ENCODE measurements at places on chromosomes 11 and 22.

DNA sequence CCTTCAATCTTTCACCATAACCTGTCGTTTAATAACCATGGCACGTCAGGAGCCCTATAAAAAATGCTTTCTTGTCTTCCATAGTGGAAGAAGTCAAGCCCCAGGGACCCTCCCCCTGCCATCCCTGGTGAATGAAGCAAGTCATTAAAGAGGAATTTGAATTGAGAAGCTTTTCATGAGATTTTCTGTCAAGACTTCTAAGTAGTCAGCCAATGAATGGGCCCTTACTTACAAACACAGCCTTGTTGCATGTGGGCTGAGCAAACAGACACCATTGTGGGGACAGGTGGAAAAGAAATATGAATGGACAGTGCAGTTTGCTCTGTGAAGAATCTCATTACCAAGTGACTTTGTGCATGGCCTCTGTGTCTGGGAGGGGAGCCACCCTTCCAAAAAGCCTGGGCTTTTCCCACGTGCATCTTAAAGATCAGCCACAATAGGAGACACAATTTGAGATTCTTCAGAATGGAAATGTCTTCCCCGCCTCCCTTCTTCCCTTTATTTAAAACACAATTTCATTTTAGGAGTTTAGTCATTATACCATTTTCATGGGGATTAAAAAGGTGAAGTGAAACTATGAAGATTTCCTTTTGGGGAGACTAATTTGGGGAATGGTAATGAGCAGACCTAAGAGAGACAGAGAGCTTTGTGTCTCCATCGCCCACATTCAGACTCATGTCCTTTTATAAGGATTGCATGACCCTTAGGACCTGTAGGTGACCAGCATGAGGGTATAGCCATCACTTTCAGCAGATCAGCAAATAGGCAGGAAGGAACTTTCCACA lies 152.0 kb downstream of the LRRC4C start:
- DNase-seq = no peak

DNA sequence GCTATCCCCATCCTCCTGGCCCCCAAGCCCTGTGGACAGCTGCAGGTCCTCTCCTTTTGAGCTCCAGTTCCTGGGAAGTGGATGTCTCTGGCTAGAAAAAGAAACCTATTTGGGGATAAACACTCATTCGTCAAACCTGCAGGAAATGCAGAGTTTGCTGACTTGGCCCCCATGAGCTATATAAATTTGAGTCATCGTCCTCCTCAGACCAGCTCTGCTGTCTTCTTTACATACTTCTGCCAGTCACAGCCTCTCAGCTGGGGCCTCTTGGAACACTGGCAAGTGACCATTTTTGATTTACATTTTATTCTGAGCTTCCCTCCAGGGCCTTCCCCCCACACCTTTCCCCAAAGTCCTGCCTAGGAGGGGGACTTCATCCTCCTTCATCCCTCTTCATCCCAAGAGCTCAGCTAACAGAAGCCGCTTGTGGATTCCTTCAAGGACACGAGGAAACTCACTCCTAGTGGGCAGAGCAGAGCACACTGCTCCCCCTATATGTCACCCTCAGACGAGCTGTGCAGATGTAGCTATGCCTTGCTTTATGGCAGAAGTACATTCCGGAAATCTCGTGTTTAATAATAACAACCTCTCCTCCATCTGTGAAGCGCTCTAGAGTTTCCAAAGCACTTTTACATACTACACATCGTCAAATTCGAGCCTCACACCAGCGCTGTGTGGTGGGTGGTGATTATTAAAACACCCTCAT lies 131.8 kb downstream of the FEZ1 start:
- no peak for DNase-seq

DNA sequence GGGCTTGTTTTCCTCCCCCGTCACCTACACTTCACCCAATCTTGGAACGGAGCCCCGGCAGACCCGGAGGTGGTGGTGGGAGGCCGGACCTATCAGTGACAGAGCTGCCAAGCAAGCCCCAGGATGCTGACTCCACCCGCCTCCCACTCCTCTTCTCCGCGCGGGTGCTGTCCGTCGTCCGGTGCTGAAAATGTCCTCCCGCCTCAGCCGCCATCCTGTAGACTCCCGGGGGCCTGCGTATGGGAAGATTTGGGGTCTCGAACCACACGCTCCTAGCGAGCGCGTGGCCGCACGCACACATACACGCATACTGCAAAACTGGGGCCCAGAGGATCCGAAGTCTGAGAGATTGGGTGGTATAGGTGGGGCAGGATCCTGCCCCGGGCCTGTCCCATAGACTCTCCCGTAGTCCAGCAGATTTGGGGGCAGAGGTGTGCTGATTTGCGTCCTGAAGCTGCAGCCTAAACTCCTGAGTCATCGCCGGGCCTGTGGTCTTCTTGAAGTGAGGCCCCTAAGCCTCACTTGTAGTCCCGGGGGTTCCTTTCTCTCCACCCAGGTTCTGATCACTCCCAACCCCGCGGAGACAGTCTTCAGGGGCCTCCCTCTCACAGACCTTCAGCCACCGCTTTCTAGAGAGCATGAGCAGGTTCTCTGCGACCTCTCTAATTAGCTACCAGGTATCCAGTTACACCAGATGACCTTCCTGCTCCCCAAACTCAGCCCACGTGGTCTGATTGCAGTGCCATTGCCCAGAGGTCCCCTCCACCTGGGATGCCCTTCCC lies 796 bp upstream of the YIF1A start:
- DNase-seq = peak; percentile 76

DNA sequence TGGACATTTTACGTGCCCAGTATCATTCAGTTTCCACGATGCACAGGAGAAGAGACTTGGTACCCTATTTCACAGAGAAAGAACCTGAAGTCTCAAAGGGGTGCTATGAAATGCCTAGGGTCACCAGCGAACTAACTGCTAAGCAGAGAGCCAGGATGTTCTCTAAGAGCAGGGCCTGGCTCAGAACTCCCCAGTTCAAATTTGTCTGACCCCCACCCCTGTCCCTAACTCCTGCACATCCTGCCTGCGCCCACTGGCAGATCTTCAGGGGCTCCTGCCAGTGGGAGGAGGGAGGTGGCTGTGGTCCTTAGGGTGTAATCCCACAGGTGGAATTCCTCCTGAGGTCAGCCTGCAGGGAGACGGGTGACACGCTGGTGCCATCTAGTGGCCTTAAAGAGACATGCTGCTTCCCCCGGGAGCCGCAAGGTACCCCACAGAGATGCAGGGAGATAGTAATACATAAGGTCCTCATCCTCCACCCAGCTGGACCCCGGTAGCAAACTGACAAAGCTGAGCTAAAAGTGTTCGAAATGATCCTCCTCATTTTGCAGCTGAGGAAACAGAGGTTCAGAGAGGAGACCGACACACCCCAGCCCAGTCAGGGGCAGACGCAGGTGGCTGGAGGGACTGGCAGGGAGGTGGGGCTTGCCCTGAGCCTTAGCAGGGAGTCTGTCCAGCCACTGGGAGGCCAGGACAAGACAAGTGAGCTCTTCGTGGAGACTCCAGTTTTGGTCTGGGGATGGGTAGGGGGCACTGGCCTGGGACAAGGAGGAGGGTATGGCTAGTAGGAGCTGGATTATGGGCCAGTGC lies 34.1 kb downstream of the MB start:
- peak; percentile 18 for DNase-seq

- DNase-seq = no peak
Measured at GRCh38 chr11:26851291-26851690, 129.4 kb upstream of the SLC5A12 start.

- DNase-seq = no peak
Measured at GRCh38 chr11:35919244-35919643, 24.6 kb upstream of the LDLRAD3 start.

DNA sequence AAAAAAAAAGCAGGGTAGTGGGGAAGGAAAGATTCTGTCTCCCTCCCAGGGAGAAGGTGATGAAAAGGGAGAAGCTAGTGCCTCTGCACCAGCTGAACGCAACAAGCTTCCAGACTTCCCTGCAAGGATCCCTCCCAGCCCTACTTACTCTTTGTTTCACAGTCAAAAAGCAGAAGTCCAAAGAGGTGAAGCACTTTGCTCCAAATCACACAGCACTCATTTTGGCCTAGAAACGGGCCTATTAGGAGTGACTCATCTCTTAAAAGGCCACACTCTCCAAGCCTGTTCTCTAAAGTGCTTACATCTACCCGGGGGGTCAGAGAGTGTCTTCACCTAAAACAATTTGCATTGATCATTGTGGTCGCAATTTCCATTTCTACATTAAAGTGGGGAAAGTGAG lies 17.7 kb upstream of the GRK3 start:
- no peak for DNase-seq

- DNase-seq = no peak
Measured at GRCh38 chr22:20578707-20579106, 71.3 kb downstream of the MED15 start.

- peak; percentile 64 for DNase-seq
Measured at GRCh38 chr11:3014057-3014938, 22.2 kb upstream of the NAP1L4 start.

- DNase-seq = no peak
Measured at GRCh38 chr11:134040386-134041302, 28.2 kb upstream of the JAM3 start.

- no peak for DNase-seq
Measured at GRCh38 chr22:38754751-38755154, 1.0 kb downstream of the SUN2 start.

DNA sequence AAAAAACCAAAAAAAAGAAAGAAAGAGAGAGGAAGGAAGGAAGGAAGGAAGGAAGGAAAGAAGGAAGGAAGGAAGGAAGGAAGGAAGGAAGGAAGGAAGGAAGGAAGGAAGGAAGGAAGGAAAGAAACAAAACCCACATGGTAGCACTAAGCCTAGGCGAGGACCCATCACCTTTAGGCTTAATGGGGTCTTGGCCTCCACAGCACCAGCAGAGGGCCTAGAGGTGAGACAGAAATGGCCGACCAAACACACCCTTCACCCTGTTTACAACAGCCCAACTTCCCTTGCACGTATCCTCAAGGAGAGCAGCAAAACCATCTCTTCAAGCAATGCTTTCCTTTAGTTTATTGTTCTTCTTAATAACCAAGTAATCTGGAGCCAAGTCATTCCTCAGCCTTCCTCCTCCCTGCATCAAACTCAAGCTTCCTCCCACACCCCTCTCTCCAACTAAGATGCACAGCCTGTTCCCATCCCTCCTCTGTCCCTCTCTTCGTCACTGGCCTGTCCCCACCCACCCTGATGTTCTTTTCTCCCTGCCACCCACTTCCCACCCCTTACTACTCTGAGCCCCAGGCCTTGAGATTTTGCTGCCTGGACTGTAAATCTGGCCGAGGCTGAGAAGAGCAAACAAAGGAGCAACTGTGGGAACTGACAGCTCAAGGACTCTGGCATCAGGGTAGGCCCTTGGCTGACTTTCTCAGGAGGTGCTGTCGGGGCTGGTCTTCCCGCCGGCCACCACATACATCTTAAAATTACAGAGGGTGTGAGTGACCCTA lies 26.0 kb downstream of the POU2AF1 start:
- no peak for DNase-seq

DNA sequence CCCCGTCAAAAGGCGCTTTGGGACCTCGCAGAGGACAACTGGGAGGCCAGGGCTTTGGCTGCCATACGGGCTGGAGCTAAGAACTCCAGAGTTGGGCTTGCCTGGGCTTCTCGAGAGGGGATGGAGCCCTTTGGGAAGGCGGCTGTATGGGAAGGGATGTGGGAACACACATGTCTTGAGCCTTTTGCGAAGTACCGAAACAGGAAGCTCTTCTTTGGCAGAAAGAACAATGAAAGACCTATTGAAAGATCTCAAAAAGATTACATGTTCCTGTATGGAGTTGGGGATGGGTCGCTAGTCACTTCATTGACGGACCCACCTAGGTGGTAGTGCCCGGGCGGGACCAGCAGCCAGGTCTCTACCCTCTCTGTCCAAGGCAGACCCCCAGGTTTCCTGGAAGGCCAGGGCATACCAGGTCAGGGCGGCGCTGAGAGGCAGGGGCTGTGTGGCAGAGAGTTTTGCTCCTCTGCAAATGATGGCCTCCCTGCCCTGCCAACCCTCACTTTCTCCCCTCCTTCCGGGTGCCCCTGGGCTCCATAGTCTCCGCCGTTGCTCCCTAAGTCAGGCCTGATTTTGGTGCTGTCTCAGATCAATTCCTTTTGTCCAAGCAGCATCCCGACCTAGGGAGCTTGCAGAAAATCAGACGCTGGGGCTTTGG lies 1.0 kb downstream of the ST14 start:
- DNase-seq = no peak

- no peak for DNase-seq
Measured at GRCh38 chr22:48490500-48491411, 1336.9 kb downstream of the BRD1 start.

DNA sequence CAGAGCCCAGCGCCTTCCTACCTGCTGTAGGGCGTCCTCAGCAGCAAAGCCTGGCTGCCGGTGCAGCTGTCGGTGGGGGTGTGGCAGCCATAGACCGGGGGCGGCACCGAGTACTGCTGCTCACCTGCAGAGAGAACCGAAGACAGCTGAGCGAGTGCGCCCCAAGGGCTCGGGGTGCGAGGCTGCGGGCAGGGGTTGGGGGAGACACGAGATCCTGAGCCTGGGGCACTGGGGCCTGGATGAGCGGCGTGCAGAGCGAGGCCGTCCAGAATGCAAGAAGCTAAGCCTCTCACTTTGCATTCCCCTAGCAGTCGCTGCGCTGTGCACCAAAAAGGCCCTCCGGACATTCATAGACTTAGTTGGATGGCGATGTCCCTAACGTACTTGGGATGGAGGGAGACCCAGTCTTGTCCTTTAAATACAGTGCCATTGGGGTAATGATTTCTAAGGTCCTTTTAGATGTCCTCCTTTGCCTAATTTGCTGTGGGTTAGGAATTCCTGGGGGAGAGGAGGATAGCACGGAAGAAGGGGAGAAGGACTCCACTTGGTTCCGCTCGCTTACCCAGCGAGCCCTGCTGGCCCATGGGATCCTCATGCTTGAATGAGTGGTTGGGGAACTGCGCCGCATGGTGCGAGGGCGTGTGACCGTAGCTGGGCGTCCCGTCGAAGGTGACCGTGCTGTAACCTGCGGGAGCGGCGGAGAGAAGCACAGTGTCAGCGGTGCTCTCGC lies 7.2 kb downstream of the WT1 start:
- DNase-seq = no peak

DNA sequence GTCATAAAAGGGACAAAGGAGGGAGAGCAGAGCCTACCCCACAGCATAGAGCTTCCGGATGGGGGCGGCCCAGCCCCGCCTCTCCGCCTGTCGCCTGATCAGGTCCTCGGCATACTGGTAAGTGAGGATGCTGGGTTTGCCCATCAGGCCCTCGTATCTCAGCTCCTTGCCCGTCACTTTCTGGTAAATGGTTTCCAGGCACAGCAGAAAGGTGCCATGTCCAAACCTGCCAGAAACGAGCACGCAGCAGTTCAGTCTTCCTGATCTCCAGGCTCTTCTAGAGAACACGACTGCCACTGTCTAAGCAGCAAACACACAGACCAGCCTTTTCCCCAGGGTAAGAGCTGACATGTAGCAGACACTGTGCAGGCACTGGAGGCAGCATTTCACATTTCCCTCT lies 17.4 kb upstream of the TMEM121B start:
- no peak for DNase-seq
